Astrocyte of the spinal cord (primary cell): ENCODE measurements at places on chromosomes 7 and 10.

DNA sequence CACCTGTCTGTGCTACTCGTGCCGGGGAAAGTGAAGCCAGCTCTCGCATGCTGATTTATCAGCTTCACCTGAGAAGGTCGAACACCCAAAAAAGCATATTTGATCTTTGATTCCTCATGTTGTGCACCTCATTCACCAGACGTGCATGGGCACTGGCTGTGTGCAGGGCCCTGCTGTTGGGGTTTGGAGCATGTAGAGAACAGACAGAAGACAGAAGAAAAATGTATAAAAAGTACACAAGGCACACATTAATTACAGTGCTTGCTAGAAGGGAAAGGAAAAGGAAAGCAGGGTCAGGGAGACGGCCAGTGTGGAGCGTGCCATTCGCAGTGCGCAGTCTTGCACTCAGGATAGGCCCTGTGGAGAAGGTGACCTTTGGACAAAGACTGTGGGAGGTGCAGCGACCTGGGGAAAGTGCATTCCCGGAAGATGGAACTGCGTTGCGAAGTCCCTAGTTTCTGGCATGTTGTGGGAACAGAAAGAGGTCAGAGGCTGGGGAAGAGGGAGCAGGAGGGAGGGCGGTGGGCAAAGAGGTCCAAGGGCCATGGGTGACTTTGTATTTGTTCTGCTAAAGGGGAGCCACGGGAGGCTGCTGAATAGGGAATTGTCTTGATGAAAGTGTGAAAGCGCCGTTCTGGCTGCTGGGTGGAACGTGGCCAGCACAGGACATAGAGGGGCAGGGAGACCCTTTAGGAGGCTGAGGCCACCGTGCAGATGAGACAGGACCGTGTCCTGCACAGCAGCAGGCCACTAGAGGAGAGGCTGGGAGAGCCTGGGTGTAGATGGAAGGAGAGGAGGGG lies 232.8 kb downstream of the GLRX3 start:
- DNase-seq, result no peak

- DNase-seq, result peak; percentile 5
Observed at GRCh38 chr7:141074162-141074991, 513 bp downstream of the TMEM178B start.

GRCh38 chr7:139494835-139495579 lies 11.5 kb upstream of the KLRG2 start:
- no peak for DNase-seq

- DNase-seq, result peak; percentile 88
Observed at GRCh38 chr10:29257106-29257783, 31.6 kb upstream of the LYZL1 start.

GRCh38 chr10:110529596-110530011 lies 31.9 kb downstream of the DUSP5 start:
- no peak for DNase-seq

DNA sequence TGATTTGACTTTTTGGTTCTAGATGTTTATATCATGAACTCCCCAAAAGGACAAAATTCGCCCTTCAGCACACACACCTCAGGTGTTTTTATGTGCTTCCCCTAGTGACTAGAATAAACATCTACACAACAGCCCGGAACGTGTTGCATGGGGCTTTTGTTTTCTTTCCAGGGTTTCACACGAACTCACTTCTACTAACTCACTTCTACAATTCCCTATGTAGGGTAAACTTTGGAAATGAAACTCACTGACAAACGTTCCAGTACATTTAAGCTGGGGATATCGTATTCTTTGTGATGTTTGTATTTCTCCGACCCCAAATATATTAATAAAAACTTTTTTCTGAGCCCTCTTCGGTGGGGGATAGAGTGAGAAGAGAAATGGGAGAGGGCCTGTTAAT lies 1.4 kb downstream of the TRA2A start:
- peak; percentile 30 for DNase-seq

DNA sequence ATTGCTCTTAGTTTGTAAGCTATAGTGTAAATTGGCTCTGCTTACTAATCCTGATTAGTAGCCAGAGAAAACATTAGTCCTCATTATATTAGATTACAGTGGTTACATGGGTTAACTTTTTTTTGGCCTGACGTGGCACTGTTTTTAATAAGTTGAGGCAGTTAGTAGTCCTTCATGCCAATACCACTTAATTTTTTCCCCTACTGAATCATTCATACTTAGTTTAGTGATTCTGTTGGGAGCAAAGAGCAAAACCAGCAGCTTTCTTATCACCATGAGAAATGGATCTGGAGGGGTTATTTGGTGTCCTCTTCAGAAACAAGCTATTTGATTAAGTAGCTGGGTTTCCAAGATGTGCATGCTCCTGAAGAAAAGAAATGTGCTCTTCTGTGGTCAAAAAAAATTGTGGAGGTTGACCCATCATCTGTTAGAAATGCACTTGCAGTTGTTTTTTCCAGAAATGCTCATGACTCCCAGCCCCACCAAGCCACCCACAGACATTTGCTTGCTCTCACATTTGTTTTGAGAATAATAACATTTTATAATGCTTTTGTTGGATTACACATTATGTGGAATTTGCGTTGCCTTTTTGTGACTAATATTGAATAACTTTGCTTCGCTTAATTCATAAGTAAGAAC lies 258.5 kb downstream of the HDAC9 start:
- DNase-seq, result peak; percentile 95

DNA sequence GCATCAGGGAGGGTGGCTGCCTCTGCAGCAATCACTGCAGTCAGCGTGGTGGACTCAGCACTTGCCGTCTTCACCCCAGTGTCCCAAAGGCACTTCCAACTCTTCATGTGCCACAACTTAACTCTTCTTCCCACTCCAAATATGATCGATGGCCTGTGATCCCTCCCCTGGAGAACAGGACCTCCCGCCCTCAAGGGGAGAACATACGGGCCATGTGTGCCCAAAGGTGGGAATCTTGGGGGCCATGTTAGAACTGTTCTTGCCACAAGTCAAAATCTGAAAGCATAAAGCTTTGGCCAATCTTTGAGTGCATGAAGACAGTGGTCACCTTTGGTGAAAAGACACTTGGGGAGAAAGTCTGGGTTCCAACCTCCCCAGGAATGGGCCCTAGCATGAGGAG lies 368.5 kb upstream of the MGMT start:
- no peak for DNase-seq

DNA sequence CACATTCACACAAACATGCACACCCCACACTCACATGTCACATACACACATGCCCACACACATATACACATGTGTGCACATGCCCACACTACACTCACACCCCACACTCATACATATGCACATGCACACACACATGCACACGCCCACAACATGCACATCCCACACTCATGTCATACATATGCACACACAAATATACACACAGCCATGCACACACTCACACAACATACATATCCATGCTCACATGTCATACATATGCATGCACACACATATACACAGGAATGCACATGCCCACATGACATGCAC lies 219.8 kb downstream of the DNAJB6 start:
- no peak for DNase-seq

DNA sequence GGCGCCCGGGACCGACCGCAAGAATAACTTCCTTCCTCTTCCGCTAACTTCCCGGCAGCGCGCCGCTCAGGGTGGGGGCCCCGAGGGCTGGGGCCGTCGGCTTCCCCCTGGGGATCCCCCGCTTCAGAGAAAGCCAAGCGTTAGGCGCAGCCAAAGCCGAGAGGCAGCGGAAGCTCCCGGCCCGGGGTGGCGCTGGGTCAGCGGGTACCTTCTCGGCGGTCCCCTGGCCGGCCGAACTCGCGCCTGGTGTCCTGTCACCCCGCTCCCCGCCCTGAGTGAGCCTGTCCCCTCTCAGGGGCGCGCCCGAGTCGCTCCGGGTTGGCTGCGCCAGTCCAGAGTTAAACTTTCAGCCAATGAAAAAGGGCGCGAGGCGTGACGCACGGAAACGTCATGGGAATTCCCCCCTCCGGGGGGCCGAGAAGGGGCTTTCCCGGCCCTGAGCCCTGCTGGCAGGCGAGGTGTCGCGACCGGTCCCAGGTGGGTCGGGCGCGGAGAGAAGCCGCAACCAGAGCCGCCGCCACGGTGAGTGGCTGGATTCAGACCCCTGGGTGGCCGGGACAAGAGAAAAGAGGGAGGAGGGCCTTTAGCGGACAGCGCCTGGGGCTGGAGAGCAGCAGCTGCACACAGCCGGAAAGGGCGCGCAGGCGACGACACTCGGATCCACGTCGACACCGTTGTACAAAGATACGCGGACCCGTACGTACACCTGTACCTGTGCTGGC lies 1.3 kb upstream of the NFKB2 start:
- DNase-seq, result peak; percentile 93

DNA sequence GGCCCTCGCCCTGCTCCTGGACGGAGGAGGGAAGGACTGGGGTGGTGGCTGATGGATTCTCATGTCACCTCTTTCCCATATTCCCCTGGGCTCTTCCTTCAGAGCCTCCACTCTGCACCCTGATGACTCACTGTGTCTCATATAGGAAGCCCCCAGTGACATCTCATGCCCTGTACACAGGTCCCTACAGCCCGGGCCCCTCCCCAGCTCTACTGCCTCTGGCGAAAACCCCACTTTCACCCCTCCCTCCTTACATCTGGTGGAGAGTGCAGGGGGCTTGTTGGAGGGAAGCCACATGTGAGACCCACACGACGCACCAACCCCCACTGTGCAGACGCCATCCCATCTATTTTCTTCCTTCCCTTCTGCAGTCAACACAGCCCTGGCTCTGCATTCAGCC lies 72.8 kb upstream of the ZNF479 start:
- no peak for DNase-seq

GRCh38 chr7:82741493-82741892 lies 297.9 kb upstream of the CACNA2D1 start:
- no peak for DNase-seq

DNA sequence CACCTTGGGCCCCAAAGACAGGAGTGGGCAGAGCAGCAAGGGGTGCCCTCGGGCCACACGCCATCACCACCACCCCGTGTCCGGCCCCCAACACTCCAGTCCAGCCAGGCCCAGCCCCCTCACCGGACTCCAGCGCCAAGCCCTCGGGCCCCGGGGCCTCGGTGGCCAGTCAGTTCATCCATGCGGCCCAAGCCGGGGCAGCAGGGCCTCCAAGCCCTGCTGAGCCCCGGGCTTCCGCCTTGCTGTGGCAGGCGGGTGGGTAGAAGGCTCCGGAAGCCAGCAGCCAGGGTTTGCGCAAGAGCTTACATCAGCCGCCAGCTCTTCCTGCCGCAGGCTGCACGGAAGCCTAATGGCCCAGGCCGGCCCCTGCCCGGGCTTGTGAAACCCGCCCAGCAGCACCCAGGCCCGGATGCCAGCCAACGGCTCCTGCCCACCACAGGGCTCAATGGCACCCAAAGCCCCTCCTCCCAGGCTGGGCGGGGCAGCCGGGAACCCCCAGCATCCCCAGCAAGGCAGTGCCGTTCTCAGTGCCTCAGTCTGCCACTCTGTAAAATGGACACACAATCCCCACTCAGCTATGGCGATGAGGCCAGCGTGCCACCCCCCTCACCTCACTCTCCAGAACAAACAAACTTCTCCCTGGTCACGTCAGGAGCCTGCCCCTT lies 26.5 kb downstream of the TNRC18 start:
- DNase-seq, result peak; percentile 30

DNA sequence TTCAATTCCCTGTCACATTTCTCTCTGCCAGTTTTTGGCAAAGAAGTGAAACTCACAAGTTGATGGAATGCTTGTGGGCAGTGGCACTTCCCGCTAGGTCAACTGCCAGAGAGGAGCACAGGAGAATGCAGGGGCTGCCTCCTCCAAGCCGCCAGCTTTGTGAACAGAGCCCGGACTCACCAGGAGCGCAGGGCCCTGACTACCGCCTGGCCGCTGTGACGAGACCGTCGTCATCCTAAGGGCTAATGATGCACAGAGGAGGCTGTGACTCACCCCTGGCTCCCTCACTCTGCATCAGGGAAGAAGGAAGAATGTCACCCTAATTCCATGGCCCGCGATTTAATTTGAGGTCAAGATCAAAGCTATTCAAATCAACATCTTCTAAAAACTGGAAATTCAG lies 123.9 kb downstream of the TAX1BP1 start:
- DNase-seq, result peak; percentile 88

- DNase-seq, result no peak
Observed at GRCh38 chr7:10222976-10223375, 750.7 kb upstream of the PHF14 start.
